Activated gamma-delta T cell treated with Interleukin-2 at 50 U/mL for 16 hours (primary cell): ENCODE measurements at places on chromosomes 7 and 10.

GRCh38 chr7:17617380-17617779 lies 318.9 kb downstream of the AHR start:
- no peak for DNase-seq

DNA sequence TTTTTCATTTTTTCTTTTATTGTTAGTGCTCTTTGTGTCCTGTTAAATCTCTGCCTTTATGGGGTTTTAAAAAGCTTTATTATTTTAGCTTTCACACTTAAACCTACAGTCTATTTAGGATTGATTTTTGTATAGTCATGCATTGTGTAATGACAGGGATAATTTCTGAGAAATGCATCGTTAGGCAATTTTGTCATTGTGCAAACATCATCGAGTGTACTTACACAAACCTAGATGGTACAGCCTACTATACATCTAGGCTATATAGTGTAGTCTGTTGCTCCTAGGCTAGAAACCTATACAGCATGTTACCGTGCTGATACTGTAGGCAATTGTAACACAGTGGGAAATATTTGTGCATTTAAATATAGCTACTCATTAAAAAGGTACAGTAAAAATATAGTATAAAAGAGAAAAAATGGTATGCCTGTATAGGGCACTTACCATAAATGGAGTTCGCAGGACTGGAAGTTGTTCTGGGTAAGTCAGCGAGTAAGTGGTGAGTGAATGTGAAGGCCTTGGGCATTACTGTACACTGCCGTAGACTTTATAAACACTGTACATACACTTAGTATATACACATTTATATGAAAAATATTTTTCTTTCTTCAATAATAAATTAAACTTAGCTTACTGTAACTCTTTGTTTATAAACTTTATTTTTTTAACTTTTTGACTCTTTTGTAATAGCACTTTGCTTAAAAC lies 16.0 kb downstream of the UBE2D1 start:
- DNase-seq: no peak

GRCh38 chr10:98539578-98539977 lies 92.8 kb upstream of the HPS1 start:
- DNase-seq: no peak

DNA sequence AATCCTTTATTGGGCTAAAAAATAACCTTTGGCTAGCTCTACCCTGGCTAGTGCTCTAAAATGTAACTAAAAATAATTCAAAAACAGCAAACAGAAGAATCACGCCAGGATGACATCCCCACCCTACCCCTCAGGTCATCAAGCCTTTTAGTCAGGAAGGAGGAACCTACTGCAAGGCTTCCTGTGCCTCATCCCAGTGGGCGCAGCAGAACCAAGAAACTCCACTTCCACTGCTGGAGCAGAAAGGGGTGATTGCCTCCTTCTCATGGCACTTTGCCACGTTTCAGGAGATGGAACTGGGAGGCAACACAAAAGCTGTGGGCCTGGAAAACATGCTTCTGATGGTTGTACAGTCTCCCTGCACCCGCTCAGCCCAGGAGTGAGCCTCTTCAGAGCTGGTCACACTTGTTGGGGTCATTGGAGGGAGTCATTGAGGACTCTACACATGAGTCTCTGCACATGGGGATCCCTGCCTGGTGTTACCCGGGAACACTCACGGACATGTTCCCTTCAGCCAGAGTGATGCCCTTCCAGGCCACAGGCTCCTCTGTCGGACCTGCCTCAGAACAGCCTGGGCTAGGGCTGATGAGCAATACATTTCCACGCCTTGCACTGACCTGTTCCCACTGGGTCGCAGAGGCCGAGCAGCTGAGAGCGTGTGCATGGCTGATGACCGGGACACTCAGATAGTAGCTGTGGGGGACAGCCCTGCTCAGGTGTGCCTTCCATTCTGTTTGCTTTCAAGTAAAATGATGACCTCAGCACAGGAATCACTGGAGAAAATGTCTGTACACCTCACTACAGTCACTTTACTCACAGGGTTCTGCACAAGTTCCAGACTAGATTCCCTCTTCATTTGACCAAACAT lies 355.3 kb downstream of the FGFR2 start:
- DNase-seq: no peak

GRCh38 chr7:159040912-159041711 lies 103.6 kb downstream of the VIPR2 start:
- DNase-seq: no peak

DNA sequence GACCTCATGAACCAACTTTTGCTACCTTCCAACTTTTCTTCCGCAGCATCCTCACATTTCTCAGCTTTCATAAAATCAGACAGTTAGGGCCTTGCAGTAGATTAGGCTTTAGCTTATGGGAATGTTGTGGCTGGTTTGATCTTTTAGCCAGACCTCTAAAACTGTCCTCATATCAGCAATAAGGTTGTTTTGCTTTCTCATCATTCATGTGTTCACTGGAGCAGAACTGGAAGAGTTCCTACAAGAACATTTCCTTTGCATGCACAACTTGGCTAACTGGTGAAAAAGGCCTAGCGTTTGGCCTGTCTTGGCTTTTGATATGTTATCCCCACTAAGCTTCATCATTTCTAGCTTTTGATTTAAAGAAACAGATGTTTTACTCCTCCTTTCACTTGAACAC lies 130.0 kb upstream of the LRRTM3 start:
- DNase-seq: no peak

DNA sequence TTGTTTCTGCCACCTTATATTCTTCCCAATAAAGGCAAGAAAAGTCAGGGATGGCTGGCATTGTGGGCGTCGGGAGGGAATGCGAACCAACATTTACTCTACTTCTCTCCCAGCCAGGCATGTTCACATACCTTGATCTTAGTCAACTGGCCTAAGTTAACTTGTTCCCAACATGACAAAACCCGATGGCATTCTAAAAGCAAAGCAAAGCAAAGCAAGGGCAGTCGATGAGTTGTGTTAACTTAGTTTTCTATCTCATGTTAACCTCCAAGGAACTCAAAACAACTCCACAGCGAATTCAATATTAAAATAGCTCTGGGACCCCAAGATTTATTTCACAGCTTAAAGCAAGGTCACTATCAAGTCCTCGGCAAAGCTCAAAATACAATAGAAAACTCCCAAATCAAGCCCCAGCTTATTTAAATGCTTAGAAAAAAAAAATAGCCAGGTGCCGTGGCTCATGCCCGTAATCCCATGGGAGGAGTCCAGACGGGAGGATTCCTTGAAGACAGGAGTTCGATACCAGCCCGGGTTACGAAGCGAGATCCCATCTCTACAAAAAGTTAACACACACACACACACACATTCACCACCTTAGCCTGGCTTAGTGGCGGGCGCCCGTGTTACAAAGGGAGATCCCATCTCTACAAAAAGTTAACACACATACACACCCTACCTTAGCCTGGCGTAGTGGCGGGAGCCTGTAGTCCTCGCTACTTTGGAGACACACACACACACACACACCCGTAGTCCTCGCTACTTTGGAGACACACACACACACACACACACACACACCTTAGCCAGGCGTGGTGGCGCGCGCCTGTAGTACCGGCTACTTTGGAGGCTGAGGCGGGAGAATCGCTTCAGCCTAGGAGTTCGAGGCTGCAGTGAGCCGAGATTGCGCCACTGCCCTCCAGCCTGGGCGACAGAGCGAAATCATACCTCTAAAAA lies 901 bp upstream of the CCNY start:
- no peak for DNase-seq

- DNase-seq: no peak
Measured at GRCh38 chr7:95999481-95999880, 227.1 kb downstream of the DYNC1I1 start.

DNA sequence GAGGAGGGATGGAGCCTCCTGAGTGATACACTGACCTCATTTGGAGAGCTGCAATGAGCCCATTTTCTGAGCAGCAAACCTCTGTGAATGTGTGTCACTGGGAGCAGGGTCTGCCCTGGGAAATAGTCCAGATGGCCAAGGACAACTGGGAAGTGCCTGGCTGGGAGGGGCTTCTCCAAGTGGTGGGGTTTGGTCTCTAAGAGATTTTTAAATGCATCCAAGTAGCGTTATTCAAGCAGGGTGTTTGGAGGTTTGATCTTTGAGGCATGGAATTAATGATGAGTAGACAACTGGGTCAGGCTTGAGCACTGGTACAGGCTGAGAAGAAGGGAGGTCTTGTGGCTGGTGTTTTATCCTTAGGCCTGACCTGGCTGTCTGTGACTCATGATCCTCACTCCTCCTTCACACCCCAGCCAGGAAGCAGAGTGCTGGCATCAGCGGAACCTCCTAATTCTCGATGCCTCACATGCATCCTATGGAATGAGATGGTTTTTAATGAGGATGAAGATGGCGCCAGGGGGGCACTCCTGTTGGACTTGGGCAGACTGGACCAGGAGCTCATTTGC lies 3.3 kb downstream of the GOLGA7B start:
- no peak for DNase-seq

GRCh38 chr7:128879461-128879938 lies 16.8 kb downstream of the ATP6V1F start:
- no peak for DNase-seq

GRCh38 chr7:22632674-22633073 lies 94.3 kb upstream of the IL6 start:
- no peak for DNase-seq

DNA sequence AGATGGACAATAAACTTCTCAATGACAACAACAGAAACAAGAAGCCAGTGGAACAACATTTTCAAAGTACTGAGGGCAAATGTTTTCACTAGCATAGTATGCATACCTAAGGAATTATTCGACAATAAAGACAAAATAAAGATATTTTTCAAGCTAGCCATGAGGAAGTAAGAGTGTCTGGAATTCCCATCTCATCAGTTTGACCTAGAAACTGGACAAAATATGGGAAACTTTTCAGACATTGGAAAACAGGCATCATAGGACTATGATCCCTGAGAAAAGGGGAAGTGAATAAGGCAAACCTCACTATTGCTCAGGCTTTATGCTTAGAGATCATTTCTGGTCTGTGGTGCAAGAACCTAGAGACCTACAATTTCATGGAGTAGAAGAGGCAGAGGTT lies 86.3 kb downstream of the OAT start:
- DNase-seq: no peak
